ENCODE measurements at places on chromosomes 6 and 20.

DNA sequence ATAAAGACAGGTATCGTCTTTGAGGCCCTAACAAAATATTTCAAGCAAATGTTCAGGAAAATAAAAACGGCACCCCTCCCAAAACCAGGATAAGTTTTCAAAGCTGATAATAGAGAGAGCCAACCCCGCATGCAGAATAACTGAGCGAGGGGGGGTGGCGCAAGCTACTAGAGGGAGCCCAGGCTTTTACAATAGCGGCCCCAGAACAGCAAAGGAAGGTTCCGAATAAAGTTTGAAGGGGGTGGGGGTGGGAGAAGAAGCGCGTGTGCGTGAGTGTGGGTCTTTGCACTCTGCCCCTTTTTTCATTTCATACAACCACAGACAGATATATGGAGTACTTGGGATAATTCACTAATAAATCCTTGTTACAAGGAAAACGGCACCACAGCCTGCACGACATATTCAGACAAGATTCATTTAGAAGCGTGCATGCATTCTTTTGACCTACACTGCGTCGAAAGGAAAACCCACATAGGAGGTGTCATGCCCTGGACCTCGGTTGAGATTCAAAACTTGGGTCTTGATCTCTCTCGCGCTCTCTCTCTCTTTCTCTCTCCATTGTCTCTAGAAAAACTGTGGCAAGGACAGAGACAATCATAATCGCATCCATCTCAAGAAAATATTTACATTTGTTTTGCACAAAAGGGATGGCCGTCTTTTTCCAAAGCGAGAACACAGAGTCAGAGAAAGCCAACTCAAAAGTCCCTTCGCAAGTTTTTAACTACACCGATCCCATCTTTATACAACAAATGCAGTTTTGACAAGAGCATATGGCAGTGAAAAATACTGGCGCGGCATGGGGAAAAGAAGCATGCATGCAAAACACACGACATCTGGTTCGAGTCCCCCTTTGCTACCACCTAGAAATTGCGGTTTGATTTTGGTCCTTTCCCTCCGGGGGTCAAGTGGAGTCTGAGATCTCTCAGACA is 1.6 kb downstream of the OLIG3 start:
- DNase-seq: no peak

- DNase-seq: no peak
These were observed 48.5 kb upstream of the CCN2 start for GRCh38 chr6:131999545-132000146.

DNA sequence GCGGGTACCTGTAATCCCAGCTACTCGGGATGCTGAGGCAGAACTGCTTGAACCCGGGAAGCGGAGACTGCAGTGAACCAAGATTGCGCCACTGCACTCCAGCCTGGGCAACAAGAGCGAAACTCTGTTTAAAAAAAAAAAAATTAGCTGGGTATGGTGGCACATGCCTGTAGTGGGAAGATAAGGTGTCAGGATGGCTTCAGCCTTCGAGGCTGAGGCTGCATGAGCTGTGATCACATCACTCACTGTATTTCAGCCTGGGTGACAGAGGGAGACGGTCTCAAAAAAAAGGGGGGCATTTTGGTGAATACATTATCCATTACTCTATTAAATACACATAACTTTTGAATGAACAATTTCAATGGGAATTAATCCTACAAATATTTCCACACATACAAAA is 32.4 kb downstream of the SNX3 start:
- DNase-seq: no peak

GRCh38 chr6:37103169-37104039 is 66.5 kb upstream of the PIM1 start:
- peak; percentile 96 for DNase-seq

- DNase-seq: no peak
These were observed 18.9 kb downstream of the GABRR1 start for GRCh38 chr6:89198235-89198634.

- DNase-seq: no peak
These were observed 36.5 kb upstream of the STK35 start for GRCh38 chr20:2065099-2065498.

DNA sequence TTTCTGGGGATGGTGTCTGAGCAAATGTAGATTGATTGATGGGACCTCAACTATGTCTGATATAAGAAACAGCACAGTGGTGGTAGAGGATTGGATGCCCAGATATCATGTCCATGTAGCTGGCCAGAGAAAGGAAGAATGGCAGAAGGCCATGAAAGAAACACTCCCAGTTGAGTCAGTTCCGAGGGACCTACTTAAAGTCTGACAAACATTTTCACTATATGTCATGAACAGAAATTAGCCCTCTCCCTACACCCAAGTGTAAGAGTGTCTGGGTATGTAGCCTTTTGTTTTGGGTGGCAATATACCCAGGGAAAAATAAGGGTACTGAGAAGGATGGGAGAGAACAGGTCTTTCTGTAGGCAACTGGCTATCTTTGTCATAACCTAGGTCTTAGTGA is 434.2 kb downstream of the BCKDHB start:
- DNase-seq: no peak

DNA sequence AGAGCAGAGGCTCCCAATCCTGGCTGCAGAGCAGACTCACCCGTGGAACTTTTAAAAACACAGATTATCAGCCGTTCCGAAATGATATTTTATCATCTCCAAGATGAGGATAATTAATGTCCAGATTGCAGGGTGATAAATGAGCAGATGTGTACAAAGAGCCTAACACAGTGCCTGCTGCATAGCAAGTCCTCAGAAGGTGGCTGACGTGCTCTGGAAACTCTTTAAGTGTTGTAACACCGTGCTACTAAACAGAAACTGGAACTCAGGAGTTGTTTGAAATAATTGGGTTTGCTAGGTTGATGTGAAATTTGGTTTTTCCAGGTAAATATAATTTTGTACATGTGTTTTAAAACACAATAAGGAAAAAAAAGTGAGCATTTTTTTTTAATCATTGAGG is 118.0 kb downstream of the ARMC2 start:
- DNase-seq: no peak

DNA sequence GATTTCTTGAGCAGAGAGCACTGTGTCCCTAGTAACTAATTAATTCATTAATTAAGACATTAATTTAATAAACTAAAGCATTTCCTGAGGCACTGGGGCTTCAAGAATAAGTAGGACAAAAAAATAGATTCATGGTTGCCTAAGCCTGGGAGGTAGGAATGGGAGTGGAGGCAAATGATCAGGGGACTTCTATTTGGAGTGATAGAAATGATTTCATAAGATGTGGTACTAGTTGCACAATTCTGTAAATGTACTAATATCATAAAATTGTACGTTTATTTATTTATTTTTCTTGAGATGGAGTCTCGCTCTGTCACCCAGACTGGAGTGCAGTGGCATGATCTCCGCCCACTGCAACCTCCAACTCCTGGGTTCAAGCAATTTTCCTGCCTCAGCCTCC is 287.2 kb downstream of the KHDC1L start:
- no peak for DNase-seq

GRCh38 chr20:42444799-42445198 is 744.9 kb downstream of the PTPRT start:
- DNase-seq: no peak

GRCh38 chr6:38775870-38776269 is 60.8 kb downstream of the DNAH8 start:
- DNase-seq: no peak

DNA sequence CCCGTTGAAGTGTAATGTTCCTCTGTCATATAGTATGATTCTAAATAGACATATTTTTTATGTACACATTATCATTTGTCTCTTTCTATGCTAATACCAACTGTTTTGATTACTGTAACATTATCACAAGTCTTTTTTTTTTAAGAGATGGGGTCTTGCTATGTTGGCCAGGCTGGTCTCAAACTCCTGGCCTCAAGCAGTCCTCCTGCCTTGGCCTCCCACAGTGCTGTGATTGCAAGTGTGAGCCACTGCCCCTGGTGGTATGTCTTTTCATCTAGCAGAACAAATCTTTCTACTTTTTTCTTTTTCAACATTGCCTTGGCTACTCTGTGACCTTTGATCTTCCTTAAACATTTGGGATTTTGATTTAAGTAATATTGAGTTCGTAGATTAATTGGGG is 57.7 kb downstream of the SLX4IP start:
- no peak for DNase-seq

- DNase-seq: no peak
These were observed 209.4 kb upstream of the MCHR2 start for GRCh38 chr6:100203400-100203799.

DNA sequence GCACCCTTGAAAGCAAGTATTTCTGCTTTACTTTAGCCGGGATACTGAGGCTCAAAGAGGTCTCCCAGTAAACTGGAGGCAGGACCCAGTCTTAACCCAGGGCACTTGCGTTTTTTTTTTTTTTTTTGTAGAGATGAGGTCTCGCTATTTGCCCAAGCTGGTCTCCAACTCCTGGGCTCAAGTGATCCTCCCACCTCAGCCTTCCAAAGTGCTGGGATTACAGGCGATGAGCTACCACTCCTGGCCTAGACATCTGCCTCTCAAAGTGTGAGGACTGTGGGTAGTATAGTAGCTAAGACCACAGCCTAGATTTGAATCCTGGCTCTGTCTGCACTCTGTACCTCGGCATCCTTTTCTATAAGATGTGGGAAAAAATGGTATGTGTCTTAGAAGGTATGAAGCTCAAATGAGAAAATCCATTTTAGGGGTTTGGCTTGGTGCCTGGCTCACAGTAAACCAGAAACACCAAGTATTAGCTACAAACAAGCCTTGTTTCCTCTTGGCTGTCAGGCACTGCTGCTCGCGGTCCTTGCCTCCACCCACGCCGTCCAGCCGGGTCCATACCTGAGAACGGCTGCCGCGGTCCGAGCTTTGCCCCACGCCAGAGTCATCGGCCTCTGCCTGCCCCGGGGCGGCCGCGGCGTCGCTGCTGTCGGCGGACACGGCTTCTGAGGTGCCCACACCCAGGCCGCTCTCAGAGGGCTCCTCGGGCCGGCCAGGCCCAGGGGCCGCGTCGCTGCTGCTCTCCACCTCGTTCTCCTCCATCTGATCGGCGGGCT is 1.2 kb downstream of the ZNF335 start:
- DNase-seq: no peak

DNA sequence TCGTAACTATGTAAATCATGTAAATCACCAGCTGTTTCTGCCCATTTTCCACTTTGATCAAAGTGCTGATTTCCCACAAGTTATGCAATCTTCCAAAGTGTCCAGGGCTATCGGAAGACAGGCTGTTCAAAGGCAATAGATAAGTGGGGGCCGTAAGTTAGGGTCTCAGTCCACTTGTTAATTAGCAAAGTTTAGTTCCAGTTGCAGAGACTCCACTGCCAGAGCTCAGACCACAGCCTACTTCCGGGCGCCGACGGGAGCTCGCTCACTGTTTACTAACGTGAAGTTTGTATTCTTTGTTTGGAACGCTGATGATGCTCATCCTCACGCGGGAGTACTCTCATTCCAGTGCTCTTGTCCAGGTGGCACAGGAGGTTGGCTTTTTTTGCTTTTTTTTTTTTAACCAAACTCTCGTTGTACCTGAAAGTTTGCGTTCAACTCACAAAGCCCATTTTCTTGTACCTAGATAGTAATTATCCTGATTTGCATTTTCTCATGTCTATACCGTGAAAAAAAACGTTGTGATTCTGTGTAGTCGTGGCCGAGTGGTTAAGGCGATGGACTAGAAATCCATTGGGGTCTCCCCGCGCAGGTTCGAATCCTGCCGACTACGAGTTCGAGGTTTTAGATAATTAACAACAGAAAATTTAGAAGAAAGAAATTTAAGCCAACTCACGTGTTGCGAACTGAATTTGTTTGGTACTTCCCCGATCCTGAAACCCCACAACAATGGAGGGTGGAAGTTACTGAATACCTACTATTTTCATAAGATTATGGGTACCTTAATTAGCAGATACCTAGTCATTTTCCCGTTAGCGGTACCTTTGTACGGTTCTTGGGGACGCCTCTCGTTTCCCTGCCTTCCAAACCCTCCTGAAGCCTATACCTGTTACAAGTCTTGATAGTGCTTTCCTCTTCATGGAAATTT is 29.9 kb upstream of the ZNF184 start:
- no peak for DNase-seq

GRCh38 chr20:38205001-38205400 is 39.9 kb upstream of the TGM2 start:
- DNase-seq: no peak

- peak; percentile 48 for DNase-seq
These were observed 2.1 kb downstream of the BTN1A1 start for GRCh38 chr6:26502165-26502564.

- no peak for DNase-seq
These were observed 4.2 kb downstream of the CDK19 start for GRCh38 chr6:110810896-110811586.

DNA sequence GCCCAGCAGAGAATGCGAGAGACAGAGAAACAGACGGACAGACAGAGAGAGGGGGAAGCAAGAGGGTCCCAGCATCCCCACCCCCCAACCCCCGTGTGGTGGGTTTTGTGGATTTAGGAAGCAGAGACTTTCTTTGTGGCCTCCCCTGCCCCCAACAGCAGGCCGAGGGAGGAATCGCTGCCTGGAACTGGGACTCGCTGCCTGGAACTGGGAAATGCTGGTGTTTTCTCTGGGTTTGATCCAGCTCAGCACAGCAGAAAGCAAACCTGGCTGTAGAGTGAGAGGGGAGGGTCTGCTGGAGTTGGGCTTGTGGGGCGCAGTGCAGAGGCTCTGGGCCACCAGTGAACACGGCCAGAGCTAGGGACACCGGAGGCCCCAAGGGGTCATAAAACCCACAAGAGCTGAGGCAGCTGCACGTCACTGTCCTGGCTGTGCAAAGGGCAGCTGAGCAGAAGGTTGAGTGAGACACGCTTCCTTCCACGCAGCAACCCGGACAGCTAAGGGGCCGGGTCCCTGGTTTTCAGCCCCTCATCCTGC is 181.8 kb downstream of the TAF4 start:
- DNase-seq: no peak

DNA sequence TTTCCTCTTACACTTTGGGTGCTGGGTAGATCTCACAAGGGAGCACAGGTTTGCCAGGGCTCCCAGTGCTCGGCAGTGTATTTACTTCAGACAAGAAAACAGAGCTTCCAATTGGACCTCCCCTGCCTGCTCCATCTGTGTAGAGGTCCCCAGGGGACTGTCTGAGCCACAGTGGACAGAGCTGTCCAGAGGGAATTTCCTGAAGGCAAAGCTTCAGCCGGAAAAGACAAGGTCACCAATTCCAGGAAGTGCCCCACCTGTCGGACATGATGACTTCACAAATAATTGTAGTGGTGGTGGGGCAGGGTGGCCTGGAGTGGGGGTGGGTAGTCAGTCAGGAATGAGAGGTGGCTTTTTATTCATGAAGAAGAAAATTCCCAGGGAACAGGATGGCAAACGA is 18.6 kb downstream of the ADGRF5 start:
- no peak for DNase-seq

- DNase-seq: no peak
These were observed 809.5 kb upstream of the FLRT3 start for GRCh38 chr20:15146948-15147347.

GRCh38 chr6:56144538-56145324 is 102.6 kb downstream of the COL21A1 start:
- DNase-seq: no peak

DNA sequence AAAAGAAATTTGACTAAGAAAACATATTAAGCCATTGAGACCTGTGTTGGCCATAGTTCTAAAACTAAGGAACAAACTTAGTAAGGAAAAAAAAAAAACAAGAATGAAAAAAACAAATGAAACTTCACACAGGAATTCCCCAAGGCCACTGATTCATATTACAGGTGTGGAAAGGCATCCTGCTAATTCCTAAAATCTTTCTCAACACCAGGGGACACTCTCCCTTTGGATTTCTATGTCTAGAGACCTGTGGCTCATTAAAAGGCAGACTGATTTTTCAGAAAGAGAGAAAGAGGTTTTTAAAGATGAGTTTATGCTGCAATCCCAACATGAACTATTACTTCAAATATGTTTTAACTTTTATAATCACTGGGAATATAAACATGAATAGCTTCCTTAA is at the start of gene OR12D1:
Gene OR12D1, plus strand, starts transcription at position 341 of the 400 bp plus-strand sequence.
- no peak for DNase-seq

Measured in NCI-H510A (cell line).